Dermis microvascular lymphatic vessel endothelial cell (primary cell): ENCODE measurements at places on chromosomes 2 and 18. TPM values are rescaled to one million over a fixed set of nuclear protein-coding genes. Genes with fewer than 3 reads are reported as not detected.
A peak's percentile ranks its signal among the peaks of the same experiment; 100 is the strongest.

DNA sequence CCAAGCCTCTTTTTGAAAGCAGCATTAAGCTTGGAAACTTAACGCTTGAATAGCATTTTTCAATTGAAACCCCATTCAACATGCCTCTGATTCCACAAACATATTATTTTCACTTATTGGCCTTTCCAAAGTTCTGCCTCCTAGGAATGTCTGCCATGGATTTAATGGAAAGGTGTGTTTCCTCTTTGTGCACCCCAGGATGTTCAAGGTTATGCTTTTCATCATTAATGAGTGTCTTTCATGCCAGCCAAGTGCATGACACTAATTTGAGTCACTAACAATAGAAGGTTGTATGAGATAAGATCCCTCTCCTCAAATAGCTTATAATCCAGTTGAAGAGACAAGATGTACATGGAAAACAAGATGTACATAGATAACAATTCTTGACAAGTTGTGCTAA is 84.7 kb downstream of the ALPK2 start:
- no peak for DNase-seq

- DNase-seq, result no peak
These were observed 257.7 kb upstream of the CHAC2 start for GRCh38 chr2:53509831-53510388.

Gene LAMA3
- total RNA-seq, result 6.5 and 7.0 TPM in 2 replicates

- DNase-seq, result no peak
These were observed 177.7 kb downstream of the SRBD1 start for GRCh38 chr2:45433363-45433762.

Gene RGPD6
- total RNA-seq, result 19.2 and 27.0 TPM in 2 replicates

DNA sequence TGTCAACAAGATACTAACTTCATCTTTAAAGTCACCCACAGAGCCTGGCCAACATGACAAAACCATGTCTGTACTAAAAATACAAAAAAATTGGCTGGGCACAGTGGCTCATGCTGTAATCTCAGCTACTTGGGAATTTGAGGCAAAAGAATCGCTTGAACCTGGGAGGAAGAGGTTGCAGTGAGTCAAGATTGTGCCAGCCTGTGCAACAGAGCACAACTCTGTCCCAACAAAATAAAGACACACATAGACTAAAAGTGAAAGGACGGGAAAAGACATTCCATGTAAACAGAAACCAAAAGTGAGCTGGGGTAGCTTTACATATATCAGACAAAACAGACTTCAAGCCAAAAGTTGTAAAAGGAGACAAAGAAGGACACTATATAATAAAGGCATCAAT is 34.8 kb downstream of the USP34 start:
- DNase-seq, result peak; percentile 21
